ENCODE measurements at places on chromosomes 5 and 9.

DNA sequence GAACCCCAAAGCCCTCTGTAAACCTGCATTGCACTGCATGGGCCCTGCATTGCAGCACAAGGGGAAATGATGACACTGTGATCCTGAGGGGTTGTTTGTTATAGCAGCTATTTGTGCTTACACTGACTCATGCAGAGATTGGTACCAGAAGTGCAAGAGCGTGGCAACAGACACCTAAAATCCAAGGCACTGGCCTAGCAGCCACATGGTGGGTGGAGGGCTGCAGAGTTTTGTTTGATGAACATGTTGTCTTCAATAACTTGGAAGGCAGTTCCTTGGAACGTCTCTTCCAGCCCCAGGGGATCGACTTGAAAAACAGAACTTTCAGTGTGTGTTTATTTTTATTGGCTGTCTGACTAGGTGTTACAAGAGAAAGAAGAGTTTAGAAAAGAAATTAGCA is 14.5 kb downstream of the FCN2 start:
- DNase-seq: no peak

DNA sequence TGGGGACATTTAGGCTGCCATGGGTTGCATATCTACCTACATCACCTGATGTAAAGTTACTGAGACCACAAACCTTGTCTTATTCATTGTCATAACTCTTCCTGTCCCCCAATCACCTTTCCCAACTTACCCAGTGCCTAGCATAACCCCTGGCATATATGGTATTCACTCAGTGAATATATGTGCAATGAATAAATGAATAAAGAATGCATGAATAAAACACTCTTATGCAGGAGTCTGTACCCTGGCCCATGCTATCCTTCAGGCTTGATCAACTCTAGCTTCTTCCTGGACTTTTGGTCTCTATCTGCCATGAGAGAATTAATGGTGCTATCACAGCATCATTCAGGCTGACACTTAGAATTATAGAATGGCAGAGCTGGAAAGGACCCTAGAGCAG is 285.2 kb downstream of the SMARCA2 start:
- DNase-seq: no peak

DNA sequence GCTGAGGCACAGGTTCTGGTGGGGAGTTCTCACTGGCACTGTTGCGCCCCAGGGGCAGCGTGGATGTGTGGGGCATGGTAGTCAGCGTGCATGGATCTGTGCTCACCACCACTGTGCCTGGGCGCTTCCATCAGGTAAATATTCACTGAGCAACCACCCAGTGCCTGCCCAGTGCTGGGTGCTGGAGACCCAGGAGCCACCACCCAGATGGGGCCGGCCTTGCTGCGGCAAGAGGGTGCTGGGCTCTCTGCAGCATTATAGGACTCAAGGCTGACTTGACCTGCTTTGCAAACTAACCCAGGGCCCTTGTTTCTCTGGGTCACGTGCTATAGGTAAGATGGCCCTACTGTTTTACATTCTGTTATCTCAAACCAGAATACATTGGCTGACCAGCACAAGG is 60.5 kb downstream of the DAP start:
- DNase-seq: no peak

DNA sequence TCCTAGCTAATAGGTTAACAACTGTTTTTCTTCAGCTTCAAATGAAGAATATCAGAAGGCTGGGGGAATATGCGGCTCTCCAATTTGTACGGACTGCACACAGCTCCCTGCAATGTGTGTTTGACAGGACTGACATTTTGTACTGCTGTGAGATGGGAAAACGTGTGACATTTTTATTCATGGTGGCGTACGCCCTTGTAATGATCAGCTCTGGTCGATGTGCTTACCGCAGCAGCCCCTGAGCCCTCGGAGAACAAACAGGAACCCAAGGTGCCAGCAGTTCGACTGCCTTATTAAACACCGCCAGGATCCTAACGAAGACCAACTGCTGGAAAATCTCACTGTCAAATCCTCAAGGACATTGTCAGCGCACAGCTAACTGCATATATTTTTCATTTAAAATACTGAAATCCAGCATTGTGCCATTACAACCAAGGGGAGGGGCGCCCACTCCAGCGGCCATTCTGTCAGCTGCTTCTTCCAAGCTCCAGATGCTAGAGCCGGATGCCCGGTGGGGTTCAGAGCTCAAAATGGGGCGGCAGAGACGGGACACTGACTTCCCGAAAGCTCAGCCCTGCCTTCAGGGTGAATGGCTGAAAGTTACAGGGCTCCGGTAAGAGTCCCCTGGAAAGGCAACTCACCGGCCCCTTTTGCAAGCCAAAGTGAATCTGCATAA is 66.8 kb downstream of the CRB2 start:
- DNase-seq: no peak

- no peak for DNase-seq
Measured at GRCh38 chr5:40683305-40683704, 3.6 kb downstream of the PTGER4 start.

GRCh38 chr5:139065306-139065705 is 132.9 kb downstream of the SIL1 start:
- no peak for DNase-seq

GRCh38 chr9:16727452-16728136 is 142.9 kb downstream of the BNC2 start:
- no peak for DNase-seq

GRCh38 chr5:82924226-82925060 is 152.8 kb downstream of the TMEM167A start:
- no peak for DNase-seq

DNA sequence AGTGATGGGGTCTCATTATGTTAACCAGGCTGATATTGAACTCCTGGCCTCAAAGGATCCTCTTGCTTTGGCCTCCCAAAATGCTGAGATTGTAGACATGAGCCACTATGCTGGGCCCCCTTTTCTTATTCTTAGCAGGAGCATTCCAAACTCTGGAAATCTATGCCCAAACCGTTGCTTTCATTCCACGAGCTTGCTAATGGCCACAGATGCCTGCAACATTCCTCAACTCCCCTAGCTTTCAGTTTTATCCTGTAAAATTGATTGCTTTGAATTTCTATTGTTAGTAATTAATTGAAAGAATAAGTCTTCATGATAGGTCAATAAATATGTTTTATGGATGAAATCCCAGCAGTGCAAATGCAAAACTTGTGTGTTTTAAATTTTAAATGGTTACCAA is 564.8 kb upstream of the WWC1 start:
- no peak for DNase-seq

DNA sequence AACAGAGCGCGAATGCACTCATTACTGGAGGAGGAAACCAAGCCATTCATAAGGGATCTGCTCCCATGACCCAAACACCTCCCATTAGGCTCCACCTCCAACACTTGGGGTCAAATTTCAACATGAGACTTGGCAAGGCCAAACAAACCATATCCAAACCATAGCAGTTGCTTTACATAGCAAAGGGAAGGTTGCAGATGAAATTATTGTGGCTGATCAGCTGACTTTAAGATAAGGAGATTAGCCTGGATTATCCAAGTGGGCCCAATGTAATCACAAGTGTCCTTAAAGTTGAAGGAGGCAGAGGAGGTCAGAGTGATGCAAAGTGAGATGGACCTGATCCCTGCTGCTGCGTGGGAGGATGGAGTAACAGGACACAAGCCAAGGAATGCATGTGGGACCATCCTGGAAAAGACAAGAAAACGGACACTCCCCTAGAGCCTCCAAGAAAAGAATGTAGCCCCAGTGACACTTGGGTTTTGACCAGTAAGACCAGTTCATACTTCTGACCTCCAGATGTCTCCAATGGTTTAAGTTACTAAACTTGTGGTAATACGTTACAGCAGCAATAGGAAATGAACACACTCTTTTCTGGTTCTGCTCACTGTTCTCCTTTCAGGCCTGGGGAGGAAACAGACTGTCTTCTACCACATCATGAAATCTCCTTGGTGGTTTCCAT is 167.3 kb downstream of the GNAQ start:
- no peak for DNase-seq

DNA sequence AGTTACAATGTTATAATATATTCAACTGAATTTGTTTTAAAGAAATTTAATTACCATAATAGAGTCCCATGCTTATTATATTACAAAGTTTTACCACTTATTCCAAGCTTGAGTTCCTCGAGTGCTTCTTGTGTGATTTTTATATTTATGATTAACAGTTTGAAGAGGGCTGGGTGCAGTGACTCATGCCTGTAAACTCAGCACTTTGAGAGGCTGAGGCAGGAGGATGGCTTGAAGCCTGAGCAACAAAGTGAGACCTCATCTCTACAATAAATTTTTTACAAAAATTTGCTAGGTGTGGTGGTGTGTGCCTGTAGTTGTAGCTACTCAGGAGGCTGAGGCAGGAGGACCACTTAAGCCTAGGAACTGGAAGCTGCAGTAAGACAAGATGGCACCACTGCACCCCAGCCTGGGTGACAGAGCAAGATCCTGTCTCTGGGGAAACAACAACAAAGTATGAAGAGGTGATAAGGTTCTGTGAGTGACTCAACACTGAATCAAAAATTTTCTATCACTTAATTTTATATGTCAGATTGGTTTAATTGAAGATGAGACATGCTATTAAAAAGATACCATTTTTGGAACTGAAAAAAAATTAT is 9.2 kb downstream of the POC5 start:
- DNase-seq: no peak

All from NCI-H2107 (cell line).